ENCODE measurements at places on chromosomes 12 and 14. TPM values are rescaled to one million over a fixed set of nuclear protein-coding genes. Genes with fewer than 3 reads are reported as not detected.

DNA sequence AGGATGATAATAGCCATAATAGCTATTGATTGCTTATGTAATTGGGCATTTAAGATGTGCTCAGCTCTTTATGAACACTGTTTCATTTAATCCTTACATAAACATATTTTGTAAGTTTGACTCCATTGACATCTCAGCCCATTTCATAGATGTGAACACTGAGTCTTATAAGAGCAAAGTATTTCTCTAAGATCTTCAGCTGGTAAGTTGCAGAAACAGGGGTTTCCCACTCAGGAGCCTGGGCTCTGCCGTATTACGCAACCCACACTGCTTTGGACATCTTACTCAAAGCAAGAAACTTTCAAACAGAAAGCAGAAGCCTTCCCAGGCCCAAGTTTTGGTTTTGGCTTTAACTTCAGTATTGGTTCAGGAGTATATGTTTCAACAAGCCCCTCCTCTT, 705.1 kb downstream of the MED13L start:
- no peak for DNase-seq

DNA sequence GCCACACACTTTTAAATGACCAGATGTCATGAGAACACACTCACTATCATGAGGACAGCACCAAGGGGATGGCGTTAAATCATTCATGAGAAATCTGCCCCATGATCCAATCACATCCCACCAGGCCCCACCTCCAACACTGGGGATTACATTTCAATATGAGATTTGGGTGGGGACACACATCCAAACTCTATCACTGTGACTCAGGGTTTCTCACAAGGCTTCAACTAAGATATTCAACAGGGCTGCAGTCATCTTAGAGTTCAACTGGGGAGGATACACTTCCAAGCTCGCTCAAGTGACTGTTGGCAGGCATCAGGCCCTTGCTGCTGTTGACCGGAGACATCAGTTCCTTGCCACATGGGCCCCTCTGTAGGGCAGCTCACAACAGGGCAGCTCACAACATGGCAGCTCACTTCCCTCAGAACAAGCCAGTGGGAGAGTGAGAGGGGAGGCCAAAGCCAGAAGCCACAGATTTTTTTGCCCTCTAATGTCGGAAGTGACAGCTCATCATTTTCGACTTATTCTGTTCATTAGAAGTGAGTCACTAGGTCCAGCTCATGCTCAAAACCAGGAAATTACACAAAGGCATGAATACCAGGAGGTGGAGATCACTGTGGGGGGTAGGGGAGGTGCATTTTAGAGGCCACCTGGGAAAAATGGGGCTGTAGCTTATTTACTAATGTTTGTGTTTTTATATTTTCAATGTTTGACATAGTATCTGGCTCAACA, 50.8 kb upstream of the PTHLH start:
- no peak for DNase-seq

- no peak for DNase-seq
Observed at GRCh38 chr14:24693353-24693737, 59.4 kb upstream of the GZMB start.

Gene PRICKLE1
- 9.4 TPM for total RNA-seq

Gene GALNT16
- 6.3 TPM for total RNA-seq

DNA sequence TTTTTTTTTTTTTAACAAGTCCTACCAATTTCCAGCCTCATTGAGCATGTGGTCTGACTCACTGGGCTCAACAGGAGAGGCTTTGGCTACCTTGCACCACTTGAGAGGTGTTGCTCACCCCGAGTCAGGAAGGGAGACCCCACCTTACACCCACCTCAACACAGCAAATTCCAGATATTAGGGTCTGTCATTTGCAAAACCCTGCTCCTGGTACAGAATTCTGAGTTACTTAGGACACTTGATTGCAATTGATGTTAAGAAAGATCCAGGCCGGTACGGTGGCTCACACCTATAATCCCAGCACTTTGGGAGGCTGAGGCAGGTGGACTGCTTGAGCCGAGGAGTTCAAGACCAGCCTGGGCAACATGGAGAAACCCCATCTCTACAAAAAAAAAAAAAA, 14.1 kb downstream of the DGLUCY start:
- DNase-seq, result no peak

Gene HCAR2
- total RNA-seq, result 10.8 TPM

GRCh38 chr14:21486640-21487087, 9.7 kb downstream of the TOX4 start:
- no peak for DNase-seq

Measured in breast epithelium (tissue), 4 donors.